Stimulated activated CD4-positive, alpha-beta T cell treated with anti-CD3 and anti-CD28 coated beads, Interleukin-1b, Interleukin-23, amount 100 ng/mL, for 48 hours (primary cell): ENCODE measurements at places on chromosomes 1 and 21.

GRCh38 chr1:211830055-211830327, 572 bp downstream of the LPGAT1 start:
- DNase-seq, result peak; percentile 8

DNA sequence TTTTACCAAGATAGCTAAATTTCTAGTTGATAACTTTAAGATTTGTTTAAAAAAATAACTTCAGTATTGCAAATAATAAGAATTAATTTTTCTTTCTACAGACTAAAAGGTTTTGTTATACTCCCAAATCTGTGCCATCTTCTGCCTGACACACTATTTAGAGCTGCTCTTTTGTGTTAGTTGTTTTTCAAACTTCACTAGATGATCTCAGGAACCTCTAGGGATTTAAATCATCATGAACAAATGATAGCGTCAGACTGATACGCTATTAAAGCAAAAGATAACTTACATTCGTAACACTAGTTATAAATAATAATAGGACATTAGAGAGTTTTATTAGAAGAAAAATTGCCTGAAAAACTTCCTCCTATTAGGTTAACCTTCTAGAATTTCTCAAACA, 243.1 kb upstream of the CXADR start:
- DNase-seq, result no peak

DNA sequence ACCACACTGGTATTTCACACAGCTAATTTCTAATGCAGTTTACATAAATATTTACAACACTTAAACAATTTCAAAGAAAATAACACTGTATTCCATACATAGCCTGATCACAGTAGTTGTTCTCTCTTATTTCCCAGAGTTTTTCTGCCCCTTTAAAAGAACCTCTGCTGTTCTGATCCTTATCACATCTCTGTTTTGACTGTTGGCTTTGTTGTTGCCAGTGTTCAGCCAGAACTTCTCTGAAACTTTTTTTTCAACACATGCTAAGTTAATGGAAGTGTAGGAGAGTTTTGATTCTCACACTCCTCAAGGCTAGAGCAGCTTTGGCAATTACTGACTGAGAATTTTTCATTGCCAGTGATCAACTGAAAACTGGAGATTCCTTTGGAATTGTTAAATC, 11.1 kb downstream of the SELE start:
- no peak for DNase-seq

DNA sequence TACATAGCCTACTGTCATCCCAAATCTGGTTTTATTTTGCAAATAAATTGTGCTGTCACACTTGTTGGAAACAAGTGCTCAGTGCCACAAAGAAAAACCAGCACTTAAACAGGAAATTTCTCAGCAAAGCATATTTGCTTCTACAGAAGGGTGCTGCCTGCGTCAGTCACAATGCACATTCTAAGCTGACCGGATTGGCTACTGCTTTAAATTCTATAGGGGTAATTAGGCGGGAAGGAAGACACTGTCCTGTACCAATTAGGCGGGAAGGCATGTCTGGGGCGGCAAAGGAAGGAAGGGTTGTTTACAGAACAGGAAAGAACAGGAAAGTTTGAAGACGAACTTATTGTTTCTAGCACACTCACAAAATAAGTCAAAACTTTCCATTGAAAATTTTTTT, 2.8 kb downstream of the IFI16 start:
- peak; percentile 79 for DNase-seq

GRCh38 chr1:25737130-25737529, 62.9 kb upstream of the SELENON start:
- DNase-seq, result no peak

- no peak for DNase-seq
Observed at GRCh38 chr1:233102341-233102740, 151.9 kb downstream of the NTPCR start.

GRCh38 chr1:42913426-42914091, 45.1 kb downstream of the SLC2A1 start:
- peak; percentile 39 for DNase-seq

DNA sequence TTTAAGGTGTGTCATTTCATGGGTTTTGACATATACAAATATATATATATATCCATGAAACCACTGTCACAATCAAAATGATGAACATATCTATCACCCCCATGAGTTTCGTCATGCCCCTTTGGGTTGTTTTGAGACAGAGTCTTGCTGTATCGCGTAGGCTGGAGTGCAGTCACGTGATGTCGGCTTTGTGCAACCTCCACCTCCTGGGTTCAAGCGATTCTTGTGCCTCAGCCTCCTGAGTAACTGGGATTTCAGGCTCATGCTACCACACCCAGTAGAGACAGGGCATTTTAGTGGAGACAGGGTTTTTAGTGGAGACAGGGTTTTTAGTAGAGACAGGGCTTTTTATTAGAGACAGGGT, 8.0 kb downstream of the HJV start:
- no peak for DNase-seq

GRCh38 chr1:184753117-184753516, 1.5 kb downstream of the EDEM3 start:
- no peak for DNase-seq
